ENCODE measurements at places on chromosomes 2 and 18.

GRCh38 chr2:88209521-88210131 is 39.5 kb downstream of the THNSL2 start:
- DNase-seq: no peak

DNA sequence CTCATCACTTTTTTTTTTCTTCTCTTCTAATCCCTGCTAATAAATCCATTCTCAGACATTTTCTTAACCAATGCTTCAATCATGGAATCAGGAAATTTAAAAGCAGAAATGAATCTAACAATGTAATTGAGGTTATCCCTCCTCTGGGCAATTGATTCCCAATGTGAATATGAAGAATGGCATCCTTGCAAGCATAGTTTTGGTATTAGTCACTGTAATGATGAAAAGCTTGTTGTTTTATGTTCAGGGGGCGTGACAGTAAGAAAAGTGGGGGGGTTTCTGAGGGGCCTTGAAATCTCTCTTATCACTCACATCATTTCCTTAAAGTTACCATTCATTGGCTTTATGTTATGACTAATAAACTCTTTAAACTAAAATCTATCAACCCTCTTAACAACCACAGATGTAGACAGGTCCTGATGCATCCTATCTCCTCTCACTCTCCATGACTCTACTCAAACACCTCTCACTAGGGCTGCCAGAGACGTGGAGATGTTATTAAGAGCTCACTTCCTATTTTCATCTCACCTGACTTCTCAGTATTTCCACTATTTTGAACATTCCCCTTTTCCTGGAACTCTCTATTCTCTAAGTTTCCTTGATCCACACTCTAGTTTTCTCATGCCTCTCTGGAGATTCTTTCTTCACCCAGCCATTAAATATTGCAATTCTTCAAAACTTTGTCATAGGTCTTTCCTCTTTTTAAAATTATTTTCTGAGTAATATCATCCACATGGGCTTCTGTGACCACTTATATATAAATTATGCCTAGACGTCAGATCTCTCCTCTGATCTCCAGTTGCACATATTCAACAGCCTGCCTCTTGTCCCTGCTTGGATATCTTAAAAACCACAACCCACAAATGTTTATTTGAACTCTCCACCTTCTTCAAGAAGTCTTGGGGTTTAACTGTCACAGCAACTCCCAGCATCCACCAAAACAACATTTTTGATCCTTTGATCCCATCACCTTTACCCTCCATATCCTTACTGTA is 332.9 kb downstream of the CDH2 start:
- DNase-seq: no peak

- DNase-seq: no peak
Observed at GRCh38 chr2:171615069-171615468, 72.2 kb upstream of the DYNC1I2 start.

- no peak for DNase-seq
Observed at GRCh38 chr2:27083410-27084296, 2.9 kb upstream of the KHK start.

GRCh38 chr2:233088972-233089345 is 28.8 kb downstream of the INPP5D start:
- DNase-seq: no peak

DNA sequence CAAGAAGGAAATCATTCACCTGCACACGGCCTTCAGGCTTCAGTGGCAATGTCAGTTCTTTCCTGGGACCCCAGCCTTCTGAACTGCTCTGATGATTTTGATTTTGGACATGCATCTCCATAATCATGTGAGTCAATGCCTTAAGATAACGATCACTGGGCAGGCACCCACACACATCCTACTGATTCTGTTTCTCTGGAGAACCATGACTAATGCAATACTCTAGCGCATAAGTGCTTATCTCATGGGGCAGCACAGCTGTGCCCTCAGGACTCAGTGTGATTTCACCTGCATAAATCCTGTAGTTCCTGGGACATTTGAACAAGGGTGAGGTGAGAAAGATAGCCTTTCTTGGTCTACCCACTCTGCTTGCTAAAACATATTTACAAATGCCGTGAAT is 144.6 kb downstream of the AKAIN1 start:
- no peak for DNase-seq

DNA sequence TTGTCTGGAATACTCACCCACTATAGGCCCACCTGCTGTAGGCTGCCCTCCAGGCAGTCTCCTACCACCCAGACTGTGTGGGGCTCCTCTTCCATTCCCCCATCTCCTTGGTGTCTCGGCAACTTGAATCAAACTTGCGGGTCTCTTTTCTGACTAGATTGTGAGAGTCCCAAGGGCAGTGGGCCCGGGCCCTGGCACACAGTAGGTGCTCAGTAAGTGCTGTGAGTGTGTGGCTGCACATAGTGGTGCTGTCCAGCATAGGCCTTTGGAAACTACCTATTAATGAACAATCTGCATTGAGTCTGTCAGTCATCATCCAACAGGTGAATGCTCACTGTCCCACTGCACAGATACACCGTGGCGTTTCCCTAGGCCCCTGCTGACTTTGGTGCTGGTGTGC is 43.6 kb upstream of the ASB1 start:
- DNase-seq: no peak

DNA sequence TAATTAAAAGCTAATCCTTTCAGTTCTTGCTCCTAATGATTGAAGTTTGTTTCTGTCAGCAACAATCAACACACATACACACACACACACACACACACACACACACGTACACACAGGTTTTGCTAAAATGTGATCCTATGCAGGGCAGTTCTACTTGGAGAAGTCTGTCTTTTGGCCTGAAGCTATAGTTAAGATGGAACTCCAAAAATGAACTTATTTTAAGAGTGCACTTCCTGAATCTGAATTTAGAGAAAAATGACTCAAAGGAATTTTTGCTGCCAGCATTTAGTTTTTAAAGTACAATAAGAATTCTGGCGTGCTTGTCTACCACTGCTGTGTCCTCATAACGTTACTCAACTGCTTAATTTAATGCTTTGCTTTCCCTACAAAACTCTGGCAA is 6.6 kb downstream of the GALNT5 start:
- DNase-seq: no peak

DNA sequence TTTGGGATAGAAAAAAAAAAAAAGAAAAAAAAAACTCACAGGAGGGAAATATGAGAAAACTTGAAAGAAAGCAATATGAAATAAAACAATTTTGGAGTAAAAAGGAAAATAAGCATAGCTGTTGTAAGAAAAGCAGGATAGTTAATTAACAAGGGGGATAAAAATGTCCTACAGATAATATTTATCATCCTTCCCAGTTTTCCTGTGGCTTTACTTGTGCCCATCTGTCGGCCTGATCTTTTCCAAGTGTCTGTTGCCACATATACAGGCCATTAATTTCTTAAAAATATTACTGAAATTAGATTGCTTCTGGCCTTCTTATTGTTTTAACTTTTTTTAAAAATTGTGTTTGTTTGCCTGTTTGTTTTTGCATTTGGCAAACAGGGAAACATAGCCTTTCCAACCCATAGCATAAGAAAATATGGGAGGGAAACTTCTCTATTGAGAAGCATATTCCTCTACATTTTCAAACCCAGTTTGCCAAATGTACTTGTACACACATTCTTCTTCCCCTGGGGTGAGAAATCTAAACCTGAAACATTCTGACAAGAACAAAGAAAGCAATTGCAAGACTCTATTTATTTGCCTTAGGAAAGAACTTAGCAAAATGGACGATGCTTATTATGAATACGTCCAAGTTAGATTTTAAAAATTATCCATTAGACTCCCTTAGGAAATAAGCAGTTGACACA is 272.3 kb downstream of the CDH20 start:
- DNase-seq: no peak

GRCh38 chr2:102368461-102369109 is 13.0 kb downstream of the IL18R1 start:
- no peak for DNase-seq

Measured in psoas muscle (tissue), 8 donors.